ENCODE measurements at places on chromosomes 2 and 18.

DNA sequence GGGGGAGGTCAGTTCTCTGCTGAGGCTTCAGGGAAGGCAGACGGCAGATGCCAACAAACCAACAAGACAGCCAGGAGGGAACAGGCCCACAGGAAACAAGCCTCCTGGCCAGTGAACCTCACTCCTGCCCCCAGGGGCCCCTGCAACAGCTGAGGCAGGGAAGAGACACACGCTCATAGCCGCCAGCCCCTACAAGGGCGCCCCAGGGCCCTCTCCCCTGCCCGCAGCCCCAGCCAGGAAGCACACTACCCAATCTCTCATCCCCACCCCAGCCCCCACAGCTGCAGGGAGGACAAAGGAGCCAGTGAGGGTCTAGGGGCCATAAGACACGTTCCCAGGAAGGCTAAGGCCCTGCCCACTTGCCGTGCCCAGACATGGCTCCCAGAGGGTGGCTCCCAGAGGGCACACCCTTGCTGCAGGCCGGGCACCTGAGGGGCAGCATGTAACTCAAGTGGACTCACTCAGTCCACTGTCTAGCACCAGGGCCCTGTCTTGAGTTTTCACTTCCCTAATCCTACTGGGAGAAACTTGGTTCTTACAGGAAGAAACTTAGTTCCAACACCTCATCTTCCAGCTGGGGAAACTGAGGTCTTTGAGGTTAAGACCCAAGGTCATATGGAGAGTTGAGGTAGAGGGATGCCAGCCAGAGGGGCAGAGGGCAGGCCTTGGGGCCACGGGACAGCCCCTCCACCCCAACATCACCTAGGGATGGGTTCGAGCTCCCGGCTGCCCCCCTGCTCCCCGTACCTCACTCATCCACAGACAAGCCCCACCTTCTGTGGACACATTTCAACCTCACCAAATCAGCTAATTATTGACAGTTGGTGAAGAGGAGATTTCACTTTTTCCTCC is 37.3 kb downstream of the EMX1 start:
- DNase-seq = no peak
- H3K27me3 ChIP-seq = no peaks in the 10 kb centered on the region
- H3K36me3 ChIP-seq = no peaks in the 10 kb centered on the region
- no peak overlapping the region for H3K27ac ChIP-seq
- H3K4me3 ChIP-seq = no peak overlapping the region
- no peaks in the 10 kb centered on the region for H3K4me1 ChIP-seq

DNA sequence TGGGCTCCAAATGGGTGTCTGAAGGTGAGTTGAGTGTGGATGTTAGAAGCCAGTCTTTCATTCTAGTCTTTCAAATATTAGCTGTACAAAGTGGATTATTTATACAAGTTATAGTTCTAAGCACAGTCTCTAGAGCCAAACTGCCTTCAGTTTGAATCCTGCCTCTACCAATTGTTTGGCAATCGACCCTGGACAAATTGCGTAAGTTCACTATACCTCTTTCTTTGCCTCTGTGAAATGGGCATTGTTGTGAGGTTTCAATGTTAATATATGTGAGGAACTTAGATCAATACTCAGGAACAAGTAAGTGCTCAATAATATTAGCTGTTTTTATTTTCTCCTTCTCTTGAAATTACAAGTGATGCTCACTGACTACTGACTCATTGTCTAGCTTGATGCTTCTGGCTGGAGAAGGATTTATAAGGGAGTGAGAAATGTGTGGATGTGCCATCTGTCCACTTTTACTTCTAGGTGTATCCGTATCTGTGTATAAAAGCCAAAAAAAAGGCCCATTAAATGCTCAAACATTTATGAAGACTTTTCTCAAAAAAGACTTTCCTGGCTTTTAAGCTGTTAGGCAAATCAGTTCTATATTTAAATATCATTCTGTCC is 48.1 kb upstream of the RAPH1 start:
- no peaks in the 10 kb centered on the region for H3K4me1 ChIP-seq
- no peak overlapping the region for H3K27ac ChIP-seq
- no peaks in the 10 kb centered on the region for H3K27me3 ChIP-seq
- no peak for DNase-seq
- no peaks in the 10 kb centered on the region for H3K36me3 ChIP-seq

DNA sequence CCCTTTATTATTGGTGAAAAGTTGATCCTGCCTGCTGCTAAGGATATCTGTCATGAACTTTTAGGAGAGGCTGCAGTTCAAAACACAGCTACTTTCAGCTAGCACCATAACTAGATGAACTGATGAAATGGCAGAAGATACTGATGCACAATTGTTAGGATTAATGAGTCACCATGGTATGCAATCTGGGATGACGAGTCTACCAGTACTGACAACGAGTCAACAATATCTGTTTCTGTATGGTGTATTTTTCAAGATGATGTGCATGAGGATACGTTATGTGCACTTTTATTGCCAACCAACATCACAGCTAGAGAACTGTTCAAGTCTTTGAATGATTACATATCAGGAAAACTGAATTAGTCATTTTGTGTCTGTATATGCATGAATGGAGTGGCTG is 68.7 kb downstream of the NETO1 start:
- H3K36me3 ChIP-seq = no peaks in the 10 kb centered on the region
- H3K4me1 ChIP-seq = no peaks in the 10 kb centered on the region
- no peak overlapping the region for H3K27ac ChIP-seq
- no peaks in the 10 kb centered on the region for H3K27me3 ChIP-seq
- no peak for DNase-seq

DNA sequence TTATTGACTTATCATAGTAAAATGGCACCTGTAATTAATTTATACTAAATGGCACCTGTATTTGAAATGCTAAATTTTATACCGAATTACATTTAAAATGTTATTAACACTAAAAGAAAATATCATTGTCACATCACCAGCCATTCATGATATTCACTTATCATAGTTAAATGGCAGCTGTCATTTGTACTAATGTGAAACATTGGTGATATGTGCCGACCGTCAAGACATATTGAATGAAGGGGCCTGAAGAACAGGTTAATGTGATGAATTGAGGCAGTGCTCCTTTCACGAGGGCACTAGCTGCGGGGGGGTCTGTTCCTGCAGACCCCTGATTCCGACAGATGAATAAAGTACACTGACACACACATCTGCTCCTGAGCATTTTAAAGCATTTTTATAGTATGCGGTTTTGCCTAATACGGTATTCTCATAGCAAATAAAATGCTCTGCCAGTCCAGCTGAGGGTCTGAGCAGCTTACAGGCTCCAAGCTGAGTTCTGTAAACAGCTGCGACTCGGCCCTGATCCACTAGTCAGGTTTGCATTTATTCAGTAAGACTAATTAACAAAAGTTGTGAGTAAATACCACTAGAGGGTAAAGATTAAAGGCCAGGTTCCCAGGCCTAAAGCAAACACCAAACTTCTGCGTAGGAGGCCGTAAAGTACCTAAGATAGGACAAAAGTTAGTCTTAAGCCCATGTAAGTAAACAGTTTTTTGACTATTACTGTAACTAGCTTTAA is 593.4 kb upstream of the NETO1 start:
- H3K27ac ChIP-seq = no peak overlapping the region
- H3K4me3 ChIP-seq = no peak overlapping the region
- H3K27me3 ChIP-seq = no peaks in the 10 kb centered on the region
- no peak for DNase-seq
- H3K4me1 ChIP-seq = no peaks in the 10 kb centered on the region

DNA sequence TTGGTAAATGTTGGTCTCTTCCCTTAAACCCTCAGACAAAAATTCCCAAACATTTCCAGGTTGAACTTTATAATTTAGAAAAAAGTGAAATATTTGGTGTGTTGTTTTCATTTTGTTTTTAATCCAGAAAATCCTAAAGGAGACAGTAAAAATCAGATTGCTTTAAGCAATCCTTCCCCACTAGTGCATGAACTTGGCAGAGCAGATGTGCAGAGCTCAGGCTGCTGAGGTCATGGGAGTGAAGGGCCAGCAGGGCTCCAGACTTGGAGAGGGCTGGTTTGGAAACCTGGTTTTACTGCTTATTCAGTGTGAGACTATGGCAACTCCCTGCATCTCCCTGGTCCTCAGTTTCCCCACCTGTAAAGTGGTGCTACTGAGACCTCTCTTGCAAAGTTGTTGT is 66.7 kb upstream of the TEX51 start:
- no peaks in the 10 kb centered on the region for H3K27me3 ChIP-seq
- no peaks in the 10 kb centered on the region for H3K4me1 ChIP-seq
- H3K27ac ChIP-seq = no peak overlapping the region

DNA sequence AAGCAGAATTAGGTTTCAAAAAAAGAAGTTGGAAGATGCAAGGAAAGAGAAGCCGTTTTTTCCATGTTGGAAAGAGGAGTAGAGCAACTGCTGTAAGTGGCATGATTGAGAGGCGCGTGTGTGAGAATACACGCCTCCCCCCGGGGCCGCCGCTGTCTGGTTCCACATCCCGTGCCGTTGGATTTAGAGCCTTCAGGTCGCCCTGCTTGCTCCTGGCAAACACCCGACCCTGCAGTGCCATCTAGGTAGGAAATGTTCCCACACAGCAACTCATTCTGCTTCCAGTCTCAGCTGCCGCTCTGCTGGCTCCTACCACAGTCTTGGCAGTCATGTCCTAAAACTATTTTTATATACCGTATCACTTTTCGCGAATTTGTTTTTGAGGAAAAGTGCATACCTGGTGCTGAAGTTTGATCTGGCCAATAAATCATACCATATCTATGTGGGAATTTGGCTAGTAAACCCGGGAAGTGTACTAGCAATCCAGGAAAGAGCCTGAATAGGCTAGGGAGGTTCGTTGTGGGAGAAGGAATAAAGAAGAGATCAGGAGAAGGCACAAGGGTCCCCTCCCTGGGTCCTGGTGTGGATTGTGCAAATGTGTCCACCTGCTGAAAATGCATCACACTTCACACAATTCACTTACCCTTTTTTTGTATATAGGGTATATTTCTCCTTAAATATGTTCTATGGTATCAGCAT is 372.7 kb downstream of the FBXO15 start:
- DNase-seq = peak; percentile 23
- no peaks in the 10 kb centered on the region for H3K4me1 ChIP-seq
- no peak overlapping the region for H3K27ac ChIP-seq
- H3K36me3 ChIP-seq = no peaks in the 10 kb centered on the region

GRCh38 chr2:46488389-46488788 is 9.0 kb downstream of the TMEM247 start:
- H3K4me3 ChIP-seq = no peak overlapping the region
- peaks cover 9% of the 10 kb centered on the region for H3K4me1 ChIP-seq

- no peak overlapping the region for H3K4me3 ChIP-seq
- H3K4me1 ChIP-seq = no peaks in the 10 kb centered on the region
- H3K36me3 ChIP-seq = no peaks in the 10 kb centered on the region
- no peak for DNase-seq
- H3K27ac ChIP-seq = no peak overlapping the region
Observed at GRCh38 chr18:63867368-63868125, 20.0 kb upstream of the SERPINB2 start.

GRCh38 chr2:12675801-12676200 is 40.9 kb upstream of the TRIB2 start:
- no peaks in the 10 kb centered on the region for H3K4me1 ChIP-seq
- DNase-seq = no peak

DNA sequence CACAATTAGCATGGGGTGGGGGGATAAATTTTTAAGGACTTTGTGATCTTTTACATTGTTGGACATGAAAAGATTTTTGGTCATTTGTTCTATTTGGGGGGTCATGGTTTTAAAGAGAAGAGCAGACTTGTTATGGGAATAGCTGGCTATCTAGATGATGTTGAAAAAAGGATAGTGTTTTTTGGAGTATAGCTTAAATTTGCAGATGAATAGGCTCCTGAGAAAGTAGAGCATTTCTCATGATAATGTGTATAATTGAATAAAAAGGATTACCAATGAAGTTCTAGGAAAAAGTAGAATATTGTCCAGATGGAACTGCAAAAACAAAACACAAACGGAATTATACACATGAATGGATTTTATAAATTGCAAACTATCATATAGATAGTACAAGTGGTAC is 186.3 kb downstream of the GPD2 start:
- H3K27ac ChIP-seq = no peak overlapping the region
- no peaks in the 10 kb centered on the region for H3K36me3 ChIP-seq
- H3K27me3 ChIP-seq = no peaks in the 10 kb centered on the region
- H3K4me1 ChIP-seq = no peaks in the 10 kb centered on the region
- H3K4me3 ChIP-seq = no peak overlapping the region

DNA sequence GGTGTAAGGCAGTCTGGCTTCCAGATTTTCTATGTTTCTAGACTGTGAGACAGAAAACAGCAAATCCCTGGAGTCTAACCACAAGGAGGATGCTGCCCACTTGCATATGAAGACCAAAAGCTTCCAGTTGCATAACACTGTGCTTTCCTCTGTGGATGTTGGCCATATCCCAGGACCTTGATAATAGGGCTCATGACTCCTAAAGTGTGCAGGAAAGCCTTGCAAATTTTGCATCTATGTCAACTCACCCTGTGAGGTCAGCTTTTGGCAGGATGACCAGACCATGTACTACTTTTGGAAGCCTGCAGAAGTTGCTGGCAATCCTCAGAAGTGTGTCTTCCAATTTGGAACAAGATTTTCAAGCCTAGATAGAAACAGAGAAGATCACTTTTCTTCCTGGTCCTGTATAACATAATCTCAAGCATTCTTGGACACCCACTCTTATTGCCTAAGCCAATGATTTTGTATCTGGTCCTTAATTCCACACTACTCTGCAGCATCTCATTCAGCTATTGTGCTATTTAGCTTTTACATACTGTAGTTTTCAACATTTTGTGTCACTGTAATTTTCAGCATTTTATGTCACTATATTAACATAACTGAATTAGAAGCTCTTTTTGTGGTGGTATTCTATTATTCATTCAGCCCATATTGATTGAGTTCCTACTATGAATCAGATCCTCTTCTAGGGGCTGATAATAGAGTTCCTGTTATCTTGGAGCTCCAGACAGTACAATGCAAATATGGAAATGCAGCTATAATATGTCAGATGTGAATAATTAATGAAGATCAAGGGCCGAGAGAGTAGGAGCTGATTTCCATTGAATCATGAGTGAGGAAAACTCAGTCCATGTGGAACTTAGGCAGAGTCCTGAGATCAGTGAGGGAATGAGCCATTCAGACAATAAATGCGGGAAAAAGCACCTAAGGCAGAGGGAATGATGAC is 85.3 kb upstream of the RAB27B start:
- no peaks in the 10 kb centered on the region for H3K4me1 ChIP-seq

GRCh38 chr2:234388591-234388990 is 108.3 kb downstream of the ARL4C start:
- no peaks in the 10 kb centered on the region for H3K27me3 ChIP-seq
- H3K27ac ChIP-seq = no peak overlapping the region
- no peaks in the 10 kb centered on the region for H3K36me3 ChIP-seq
- no peaks in the 10 kb centered on the region for H3K4me1 ChIP-seq
- no peak for DNase-seq

GRCh38 chr18:62991959-62992358 is 276.6 kb downstream of the PHLPP1 start:
- H3K36me3 ChIP-seq = no peaks in the 10 kb centered on the region
- H3K27me3 ChIP-seq = no peaks in the 10 kb centered on the region
- DNase-seq = no peak
- no peak overlapping the region for H3K27ac ChIP-seq

Data from uterus (tissue), 4 donors.